Neural crest cell (in vitro differentiated cells): ENCODE measurements at places on chromosomes 1 and 21. TPM values are rescaled to one million over a fixed set of nuclear protein-coding genes. Genes with fewer than 3 reads are reported as not detected.

The TRIM62 gene
- 8.6 and 8.8 TPM in 2 replicates for total RNA-seq

The MCOLN3 gene
- total RNA-seq = 0.09 TPM in 1 of 2 replicates, not detected in the other

The FBXO44 gene
- 9.7 and 10.7 TPM in 2 replicates for total RNA-seq

The SPATA21 gene
- total RNA-seq = not detected in 2 replicates

GRCh38 chr1:116709666-116710167 lies 42.2 kb upstream of the IGSF3 start:
- no peak overlapping the region for H3K27ac ChIP-seq
- no peaks in the 10 kb centered on the region for H3K27me3 ChIP-seq
- H3K4me1 ChIP-seq = peaks cover 20% of the 10 kb centered on the region
- no peak for DNase-seq
- no peak overlapping the region for H3K4me3 ChIP-seq

GRCh38 chr1:45678489-45678888 lies 7.8 kb downstream of the GPBP1L1 start:
- H3K36me3 ChIP-seq = peaks cover 2% of the 10 kb centered on the region
- H3K4me1 ChIP-seq = peaks cover 39% of the 10 kb centered on the region
- H3K27ac ChIP-seq = no peak overlapping the region
- no peak overlapping the region for H3K4me3 ChIP-seq
- H3K27me3 ChIP-seq = no peaks in the 10 kb centered on the region
- DNase-seq = no peak

GRCh38 chr1:77888781-77889642 lies 588 bp downstream of the NEXN start:
- H3K27ac ChIP-seq = peak overlapping the region; percentile 93
- peak overlapping the region; percentile 93 for H3K4me3 ChIP-seq
- peaks cover 18% of the 10 kb centered on the region for H3K4me1 ChIP-seq
- no peaks in the 10 kb centered on the region for H3K36me3 ChIP-seq

DNA sequence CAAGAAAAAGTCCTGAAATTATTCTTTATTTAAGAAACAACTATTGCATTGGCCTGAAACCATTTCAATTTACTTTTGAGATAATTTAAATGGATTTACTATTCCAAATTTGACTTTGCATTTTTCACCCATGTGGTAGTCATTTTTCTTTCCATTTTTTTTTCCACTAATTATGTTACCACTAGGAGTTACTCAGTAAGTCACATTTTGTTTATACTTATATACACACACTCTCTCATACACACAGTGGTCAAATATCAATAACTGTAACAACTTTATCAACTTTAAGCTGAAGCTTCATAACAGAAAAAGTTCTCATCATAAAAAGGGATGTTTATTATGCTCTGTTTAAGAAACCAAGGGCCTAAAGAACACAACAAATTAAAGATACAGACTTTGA lies 222.8 kb downstream of the SIPA1L2 start:
- peaks cover 32% of the 10 kb centered on the region for H3K36me3 ChIP-seq
- no peak for DNase-seq
- H3K4me3 ChIP-seq = no peak overlapping the region
- no peaks in the 10 kb centered on the region for H3K4me1 ChIP-seq
- H3K27me3 ChIP-seq = no peaks in the 10 kb centered on the region
- H3K27ac ChIP-seq = no peak overlapping the region

GRCh38 chr1:18288722-18289121 lies 181.1 kb downstream of the IGSF21 start:
- no peaks in the 10 kb centered on the region for H3K4me1 ChIP-seq
- no peaks in the 10 kb centered on the region for H3K36me3 ChIP-seq
- H3K27ac ChIP-seq = no peak overlapping the region
- DNase-seq = no peak

DNA sequence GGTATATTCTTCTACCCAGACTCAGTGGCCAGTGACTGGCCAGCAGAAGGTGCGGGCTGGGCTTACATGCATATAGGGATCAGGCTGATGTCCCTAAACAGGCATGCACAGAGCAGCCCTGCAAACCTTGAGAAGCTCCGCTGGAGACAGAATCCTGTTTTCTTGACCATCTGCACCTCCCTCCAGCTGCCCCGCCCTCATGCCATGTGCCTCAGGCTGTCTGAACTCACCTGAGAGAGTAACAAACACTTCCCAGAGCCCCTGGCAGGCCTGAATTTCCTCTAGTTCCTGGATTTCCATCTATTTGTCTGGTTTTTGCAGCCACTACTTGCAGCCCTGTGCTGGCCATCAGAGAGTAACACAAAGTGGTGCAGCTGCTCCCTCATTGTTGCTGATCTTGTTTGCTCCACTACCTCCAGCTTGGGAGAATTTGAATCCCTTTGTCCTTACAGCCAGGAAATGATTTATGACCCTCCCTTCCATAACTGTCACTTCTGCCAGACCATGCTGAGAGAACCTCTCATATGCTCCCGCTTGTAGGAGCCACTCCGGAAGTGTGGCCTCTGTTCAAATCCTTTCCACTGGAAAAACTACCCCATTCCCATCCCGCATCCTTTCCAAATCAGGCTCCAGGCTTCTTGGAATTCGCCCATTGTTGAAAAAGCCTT lies 113.6 kb downstream of the NMNAT2 start:
- H3K36me3 ChIP-seq = no peaks in the 10 kb centered on the region
- no peak overlapping the region for H3K4me3 ChIP-seq
- H3K27me3 ChIP-seq = no peaks in the 10 kb centered on the region
- H3K4me1 ChIP-seq = peaks cover 24% of the 10 kb centered on the region
- DNase-seq = no peak

DNA sequence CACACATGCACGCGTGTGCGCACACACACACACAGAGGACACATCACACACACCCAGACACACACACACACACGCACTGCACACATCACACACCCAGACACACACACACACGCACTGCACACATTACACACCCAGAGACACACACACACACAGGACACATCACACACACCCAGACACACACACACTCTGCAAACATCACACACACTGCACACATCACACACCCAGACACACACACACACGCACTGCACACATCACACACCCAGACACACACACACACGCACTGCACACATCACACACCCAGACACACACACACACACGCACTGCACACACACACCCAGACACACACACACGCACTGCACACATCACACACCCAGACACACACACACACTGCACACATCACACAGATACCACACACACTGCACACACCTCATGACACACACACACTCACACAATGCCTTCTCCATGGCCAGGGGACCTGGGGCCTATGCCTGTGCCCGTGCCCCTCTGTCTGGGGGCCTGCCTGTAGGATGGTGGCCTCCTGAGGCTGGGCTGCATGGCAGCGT lies 24.4 kb downstream of the CRYAA start:
- no peak overlapping the region for H3K27ac ChIP-seq
- peaks cover 34% of the 10 kb centered on the region for H3K4me1 ChIP-seq
- H3K36me3 ChIP-seq = peaks cover 3% of the 10 kb centered on the region
- no peak for DNase-seq
- no peak overlapping the region for H3K4me3 ChIP-seq

DNA sequence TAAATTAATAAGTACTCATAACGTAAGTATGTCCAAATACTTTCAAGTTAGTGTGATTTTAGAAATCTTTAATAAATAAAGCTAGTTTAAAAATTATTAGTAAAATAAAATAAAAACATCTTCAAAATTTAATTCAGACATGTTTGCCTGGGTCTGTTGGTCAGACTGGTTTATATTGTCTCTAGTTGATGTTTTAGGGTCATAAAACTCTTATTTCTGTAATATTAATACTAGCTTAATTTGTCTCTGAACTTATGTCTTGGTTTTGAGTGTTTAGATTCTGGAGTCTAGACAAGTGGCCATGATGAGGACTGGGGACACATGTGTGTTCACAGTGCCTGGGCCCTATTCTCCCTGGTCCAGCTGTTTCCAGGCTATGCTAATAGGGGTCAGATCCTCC lies 184.5 kb upstream of the TNR start:
- H3K4me1 ChIP-seq = peaks cover 4% of the 10 kb centered on the region
- no peak overlapping the region for H3K4me3 ChIP-seq
- H3K27ac ChIP-seq = no peak overlapping the region
- DNase-seq = no peak
- no peaks in the 10 kb centered on the region for H3K27me3 ChIP-seq

DNA sequence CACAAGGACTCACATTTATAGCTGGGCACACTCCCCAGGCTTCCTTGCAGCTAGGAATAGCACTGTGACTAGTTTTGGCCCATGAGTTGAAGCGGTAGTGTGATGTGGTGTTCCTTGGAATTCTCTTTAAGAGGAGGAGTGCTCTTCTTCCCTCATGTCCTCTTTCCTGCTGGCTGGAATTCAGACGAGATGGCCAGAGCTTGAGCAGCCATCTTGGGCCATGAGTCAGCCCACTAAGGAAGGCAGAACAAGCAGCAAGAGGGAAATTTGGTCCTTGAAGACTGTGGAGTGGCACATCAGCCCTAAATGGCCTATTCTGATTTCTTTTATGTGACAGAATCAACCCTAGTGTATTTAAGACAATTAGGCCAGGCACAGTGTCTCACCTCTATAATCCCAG lies 20.0 kb downstream of the HTR6 start:
- peaks cover 2% of the 10 kb centered on the region for H3K27me3 ChIP-seq
- no peaks in the 10 kb centered on the region for H3K36me3 ChIP-seq
- no peaks in the 10 kb centered on the region for H3K4me1 ChIP-seq
- H3K4me3 ChIP-seq = no peak overlapping the region
- H3K27ac ChIP-seq = no peak overlapping the region

DNA sequence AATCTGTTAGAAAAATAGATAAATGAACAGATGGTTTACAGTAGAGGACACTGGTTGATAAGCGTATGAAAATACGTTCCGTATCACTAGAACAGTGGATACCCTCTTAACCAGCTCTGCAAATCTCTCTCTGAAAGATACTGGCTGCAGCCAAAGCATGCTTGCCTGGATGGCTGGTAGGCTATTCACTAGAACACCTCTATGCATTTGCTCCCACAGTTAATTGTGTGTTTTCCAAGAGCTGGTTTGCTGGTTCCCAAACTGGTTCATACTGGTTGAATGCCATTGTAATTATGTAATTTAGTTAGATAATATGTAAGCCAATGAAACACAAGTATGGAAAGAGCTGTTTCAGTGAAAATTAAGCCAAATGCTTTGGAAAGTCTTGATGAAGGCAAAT lies 126.6 kb downstream of the C1orf21 start:
- H3K36me3 ChIP-seq = peaks cover 6% of the 10 kb centered on the region
- H3K27me3 ChIP-seq = no peaks in the 10 kb centered on the region
- DNase-seq = no peak
- peaks cover 4% of the 10 kb centered on the region for H3K4me1 ChIP-seq
- no peak overlapping the region for H3K27ac ChIP-seq
